Naive thymus-derived CD8-positive, alpha-beta T cell (primary cell): ENCODE measurements at places on chromosomes 6 and 20.

DNA sequence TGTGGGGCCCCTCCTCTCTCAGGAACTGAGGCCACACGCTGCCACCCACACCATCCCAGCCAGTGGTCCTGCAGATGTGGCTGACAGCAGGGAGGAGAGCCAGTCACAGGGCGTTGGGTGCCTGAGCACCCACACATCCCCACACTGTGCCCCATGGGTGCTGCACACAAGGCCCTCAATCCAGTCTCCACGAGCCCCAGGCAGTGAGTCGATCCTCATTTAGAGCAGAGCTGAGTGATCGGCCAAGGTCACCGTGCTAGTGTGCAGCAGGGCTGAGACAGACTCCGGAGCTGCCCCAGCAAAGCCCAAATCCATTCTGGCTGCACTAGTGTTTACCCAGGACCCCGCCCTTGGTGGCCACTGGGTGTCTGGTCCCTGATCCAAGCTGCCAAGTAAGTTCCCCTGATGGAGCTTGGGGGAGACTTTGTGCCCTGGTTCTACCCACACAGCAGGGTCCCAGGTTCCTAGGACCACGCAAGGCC is 9.0 kb downstream of the C20orf203 start:
- no peak for DNase-seq

DNA sequence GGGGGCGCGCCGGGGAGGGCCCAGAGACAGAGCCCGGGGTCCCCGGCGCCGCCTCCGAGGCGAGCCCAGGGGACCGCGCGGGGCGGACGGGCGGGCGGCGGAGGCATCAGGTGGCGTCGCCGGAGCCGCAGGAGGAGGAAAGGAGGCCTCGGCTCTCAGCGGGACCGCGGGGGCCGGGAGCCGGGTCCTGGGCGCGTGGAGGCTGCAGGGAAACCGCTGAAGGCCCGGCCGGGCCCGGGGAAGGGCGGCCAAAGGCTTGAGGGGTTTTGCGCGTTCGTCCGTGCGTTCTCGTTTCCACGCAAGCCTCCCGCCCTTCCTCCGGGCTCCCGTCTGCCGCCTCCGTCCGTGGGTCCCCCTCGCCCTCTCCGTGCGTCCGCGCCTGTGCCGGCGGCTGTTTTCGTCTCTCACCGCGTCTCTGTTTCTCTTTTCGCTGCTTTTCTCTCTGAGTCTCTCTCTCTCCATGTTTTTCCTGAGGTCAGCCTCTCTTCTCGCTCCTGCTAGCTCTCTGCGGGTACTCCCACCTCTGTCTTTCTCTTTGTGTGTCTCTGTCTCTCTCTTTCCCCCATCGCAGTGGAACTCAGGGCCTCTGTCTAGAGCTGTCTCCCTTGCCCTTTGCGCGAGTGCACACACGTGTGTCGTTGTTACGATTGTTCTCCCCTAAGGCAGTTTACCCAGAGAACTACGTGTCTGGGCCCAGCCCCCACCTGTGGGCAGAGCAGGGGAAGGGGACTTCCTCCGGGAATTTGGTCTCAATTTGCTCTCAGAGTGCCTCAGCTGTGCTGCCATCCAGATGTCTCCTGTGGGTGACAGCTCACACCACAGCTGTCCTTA is 2.1 kb downstream of the IRF4 start:
- no peak for DNase-seq

DNA sequence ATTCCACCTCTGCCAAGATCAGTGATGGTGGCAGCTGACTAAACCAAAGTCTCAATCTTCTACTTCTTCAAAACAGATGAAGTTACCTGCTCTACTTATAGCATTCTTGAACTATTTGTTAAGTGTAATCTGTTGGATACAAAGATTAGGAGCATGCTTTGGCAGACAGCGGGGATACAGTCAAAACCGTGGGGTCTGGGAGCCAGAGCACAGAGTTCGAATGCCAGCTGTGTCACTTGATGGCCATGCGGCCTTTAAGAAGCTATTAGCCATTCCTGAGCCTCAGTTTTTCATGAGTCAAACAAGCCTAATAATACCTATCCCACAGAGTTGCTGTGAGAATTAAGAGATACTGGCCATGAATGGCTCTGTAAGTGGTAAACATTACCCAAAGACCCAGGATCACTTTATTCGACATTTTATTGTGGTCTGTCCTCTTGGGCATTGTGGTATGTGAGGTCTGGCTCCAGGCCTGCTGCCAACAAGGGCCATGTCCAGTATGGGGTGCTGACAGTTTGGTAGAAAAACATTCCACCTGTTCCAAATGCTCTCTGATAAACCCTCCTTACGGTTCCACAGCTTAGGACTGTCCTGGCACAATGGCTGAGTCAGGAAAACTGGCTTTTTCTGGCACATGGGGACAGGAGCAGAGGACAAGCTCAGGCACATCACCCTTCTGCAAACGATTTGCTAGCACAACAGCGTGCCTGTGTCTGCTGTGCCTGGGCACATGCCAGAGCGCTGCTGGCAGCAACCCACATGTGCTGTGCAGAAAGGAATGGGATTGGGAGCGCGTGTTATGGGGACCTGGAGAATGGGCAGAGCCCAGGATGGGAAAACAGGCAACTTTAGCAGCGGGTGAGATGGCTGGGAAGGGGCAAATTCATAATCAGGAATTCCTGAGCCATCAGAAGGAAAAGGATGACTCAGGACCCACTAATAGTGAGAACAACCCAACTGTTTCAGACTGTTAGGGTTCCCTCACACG is 15.7 kb upstream of the FAM83C start:
- DNase-seq = no peak

DNA sequence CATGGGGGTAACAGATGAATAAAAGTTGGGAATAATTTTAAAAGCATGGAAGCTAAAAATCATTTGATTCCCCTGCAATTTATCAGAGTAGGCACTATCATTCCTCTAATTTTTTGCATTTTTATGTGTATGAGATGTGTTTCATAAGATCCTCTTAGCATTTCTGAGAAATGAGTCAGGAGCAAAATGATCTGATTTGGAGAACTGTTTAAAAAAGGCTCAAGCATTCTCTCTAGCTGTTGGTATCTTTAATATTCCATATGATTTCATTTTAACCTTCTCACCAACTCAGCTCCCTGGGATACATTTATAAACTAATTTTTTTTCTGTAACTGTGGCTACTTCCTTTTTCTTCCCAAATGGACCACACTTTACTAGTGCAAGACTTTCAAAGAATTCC is 60.9 kb downstream of the MCHR2 start:
- DNase-seq = no peak

DNA sequence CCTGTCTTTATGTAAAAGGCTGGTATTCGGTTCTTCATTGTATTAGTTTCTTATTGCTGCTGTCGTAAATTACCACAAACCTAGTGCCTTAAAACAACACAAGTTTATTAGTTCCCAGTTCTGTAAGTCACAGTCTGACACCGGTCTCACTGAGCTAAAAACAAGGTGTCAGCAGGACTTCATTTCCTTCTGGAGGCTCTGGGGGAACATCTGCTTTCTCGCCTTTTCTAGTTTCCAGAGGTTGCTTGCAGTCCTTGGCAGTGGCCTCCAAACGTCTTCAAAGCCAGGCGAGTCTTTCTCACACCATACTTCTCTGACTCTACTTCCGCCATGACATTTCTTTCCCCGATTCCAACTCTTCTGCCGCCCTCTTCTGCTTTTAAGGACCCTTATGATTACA is 43.0 kb upstream of the ZFAND3 start:
- no peak for DNase-seq

- no peak for DNase-seq
Observed at GRCh38 chr6:116445102-116445501, 16.1 kb upstream of the CALHM6 start.
